Activated CD8-positive, alpha-beta T cell treated with anti-CD3 and anti-CD28 coated beads for 36 hours (primary cell): ENCODE measurements at places on chromosomes 11 and 22. TPM values are rescaled to one million over a fixed set of nuclear protein-coding genes. Genes with fewer than 3 reads are reported as not detected.

OR8B3 gene
- total RNA-seq = not detected

GTSE1 gene
- total RNA-seq = 41.4 TPM

UPK2 gene
- total RNA-seq = 1.5 TPM

DNA sequence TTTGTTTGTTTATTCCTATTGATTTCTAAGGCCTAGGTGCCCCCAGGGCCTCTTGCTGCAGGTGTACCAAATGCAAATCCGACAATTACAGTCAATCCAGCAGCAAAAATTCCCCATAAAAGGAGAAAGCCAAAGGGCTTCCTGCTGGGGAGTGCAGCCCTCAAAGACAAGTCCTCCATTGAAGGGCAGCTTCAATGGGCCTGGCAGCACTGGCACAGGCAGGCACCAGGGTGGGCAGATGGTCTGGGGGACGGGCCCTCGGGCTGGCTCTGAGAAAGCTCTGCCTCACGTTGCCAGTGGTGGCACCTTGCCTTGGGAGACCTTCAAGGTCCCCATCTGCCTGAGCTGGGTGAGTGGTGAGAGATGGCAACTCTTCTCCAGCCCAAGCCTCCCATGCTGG is 128.0 kb downstream of the DSCAML1 start:
- no peak for DNase-seq

GRCh38 chr11:2143799-2144543 is 4.8 kb upstream of the IGF2 start:
- DNase-seq = peak; percentile 30

DNA sequence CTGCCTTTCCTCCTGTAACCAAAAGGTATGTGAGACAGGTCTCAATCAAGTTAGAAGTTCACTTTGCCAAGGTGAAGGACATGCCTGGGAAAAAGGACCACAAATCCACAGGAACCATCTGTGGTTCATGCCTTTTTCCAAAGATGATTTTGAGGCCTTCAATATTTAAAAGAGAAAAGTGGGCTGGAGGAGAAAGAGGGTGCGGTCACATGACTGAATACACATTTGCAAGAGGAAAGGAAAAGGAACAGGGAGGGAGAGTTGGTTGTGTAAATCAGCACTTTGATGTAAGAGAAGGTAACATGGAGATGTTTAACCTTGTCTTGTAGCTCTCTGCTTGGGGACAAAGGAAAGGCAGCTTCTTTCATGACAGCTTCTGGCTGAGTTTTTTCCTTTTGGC is 21.2 kb downstream of the MOV10L1 start:
- no peak for DNase-seq

DNA sequence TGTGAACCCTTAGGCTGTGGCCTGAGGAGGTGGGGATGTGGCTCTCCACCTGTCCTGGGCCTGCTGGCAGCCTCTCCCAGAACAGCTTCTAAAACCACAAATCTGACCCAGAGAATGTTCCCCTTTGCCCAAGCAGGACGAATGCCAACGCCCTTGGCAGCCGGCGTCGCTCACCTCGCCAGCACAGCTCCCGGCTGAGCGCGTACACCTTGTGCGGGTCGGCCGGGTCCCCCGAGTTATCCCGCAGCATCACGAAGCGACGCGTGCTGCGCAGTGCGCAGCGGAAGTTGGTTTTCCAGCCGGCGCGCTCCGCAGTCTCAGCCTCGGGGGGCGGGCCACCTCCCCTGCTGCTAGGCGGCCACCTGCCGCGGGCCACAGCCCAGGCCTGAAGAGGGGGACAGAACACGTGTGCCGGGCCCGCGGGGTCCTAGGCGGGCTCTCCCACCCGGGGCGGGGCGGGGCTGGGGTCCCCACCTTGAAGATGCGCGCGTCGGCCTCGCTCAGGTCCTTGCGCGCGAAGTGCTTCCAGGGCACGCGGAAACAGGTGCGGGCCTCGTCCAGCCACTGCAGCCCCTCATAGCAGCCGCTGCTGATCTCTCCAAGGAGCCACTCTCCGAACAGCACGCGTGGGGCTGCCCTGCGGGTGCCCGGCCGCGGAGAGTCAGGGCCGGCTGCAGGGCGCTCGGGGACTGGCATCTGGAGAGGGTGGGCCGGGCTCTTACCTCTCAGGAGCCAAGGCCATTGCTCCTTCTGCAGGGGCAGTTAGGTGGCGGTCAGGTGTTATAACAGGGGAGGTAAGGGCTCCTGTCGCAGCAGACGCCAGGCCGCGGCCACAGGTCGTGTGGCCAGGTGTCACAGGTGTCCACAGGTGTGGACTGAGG is 887 bp downstream of the IRF7 start:
- no peak for DNase-seq

- DNase-seq = no peak
These were observed 37.4 kb downstream of the DUSP8 start for GRCh38 chr11:1534682-1535081.

DNA sequence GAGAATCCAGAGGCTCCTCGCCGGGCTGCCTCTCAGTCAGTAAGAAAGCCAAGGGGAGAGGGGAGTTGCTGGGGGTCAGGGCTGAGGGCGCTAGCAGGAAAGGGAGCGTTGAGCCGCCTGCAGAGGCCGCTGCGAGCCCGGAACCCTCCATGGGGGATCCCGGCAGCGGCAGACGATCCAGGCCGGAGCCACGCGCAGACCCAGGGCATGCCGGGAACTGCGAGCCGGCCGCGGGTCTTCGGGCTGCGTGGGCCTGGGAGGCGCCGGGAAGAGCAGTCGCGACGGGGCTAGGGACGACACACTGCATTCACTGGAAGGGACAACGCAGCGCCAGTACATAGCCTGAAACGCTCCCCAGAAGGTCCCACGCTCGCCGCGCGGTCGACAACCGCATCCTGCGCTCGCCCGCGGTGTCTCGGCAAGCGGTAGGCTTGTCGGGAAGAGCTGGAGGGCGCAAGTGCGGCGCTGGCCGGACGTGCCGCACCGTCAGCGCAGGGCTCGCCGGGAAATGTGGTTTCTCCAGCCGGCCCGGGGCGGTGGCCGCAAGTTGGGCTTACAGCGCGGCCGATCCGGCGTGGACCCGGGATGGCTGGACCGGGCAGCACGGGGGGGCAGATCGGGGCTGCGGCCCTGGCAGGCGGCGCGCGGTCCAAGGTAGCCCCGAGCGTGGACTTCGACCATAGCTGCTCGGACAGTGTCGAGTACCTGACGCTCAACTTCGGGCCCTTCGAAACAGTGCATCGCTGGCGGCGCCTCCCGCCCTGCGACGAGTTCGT is at the start of gene LZTR1:
TSS of gene LZTR1 (plus strand) at position 511 of the 776 bp plus-strand sequence. CDS start at position 586, 75 bp downstream.
- peak; percentile 79 for DNase-seq

DNA sequence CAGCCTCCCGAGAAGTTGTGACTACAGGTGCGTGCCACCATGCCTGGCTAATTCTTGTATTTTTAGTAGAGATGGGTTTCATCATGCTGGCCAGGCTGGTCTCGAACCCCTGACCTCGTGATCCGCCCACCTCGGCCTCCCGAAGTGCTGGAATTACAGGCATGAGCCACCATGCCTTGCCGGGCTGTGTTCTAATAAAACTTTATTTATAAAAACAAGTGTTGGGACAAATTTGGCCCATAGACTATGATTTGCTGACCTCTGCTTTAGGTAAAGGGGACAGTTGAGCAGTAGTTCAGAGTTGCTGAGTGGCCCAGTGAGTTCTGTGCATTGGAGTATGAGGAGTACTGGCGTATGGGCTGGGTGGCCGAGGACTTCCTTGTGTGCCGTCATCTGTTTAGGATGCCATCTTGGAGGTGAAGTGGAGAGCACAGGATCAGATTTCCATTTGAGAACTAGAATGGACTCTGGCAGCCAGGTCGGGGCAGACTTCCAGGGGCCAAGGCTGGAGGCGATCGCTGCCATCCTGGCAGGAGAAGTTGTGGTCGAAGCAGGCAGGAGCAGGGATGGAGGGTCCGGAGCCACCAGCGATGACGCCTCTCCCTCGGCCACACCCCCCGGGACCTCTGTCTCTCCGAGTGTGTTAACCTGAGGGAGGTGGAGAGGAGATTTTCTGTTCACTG is 43.8 kb downstream of the FBLN1 start:
- no peak for DNase-seq

- DNase-seq = no peak
These were observed 97.7 kb downstream of the NXPE2 start for GRCh38 chr11:114775875-114776621.

DNA sequence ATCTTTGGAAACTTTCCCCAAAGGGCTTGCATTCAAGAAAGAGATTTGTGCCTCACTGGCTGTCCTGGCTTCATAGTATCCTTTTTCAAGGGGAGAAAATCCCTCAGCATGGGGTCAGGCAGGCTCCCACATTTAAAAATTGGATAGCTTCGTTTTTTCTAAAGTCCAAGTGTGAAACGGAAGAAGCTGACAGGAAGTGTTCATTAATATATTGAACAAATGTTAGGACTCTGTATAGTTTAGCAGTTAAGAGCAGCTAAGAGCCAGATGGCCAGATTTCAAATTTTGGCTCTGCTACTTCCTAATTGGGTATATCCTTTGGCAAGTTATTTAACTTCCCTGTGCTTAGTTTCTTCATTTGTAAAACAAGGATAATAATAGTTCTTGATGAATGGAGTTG is 354.9 kb upstream of the FAT3 start:
- no peak for DNase-seq

DNA sequence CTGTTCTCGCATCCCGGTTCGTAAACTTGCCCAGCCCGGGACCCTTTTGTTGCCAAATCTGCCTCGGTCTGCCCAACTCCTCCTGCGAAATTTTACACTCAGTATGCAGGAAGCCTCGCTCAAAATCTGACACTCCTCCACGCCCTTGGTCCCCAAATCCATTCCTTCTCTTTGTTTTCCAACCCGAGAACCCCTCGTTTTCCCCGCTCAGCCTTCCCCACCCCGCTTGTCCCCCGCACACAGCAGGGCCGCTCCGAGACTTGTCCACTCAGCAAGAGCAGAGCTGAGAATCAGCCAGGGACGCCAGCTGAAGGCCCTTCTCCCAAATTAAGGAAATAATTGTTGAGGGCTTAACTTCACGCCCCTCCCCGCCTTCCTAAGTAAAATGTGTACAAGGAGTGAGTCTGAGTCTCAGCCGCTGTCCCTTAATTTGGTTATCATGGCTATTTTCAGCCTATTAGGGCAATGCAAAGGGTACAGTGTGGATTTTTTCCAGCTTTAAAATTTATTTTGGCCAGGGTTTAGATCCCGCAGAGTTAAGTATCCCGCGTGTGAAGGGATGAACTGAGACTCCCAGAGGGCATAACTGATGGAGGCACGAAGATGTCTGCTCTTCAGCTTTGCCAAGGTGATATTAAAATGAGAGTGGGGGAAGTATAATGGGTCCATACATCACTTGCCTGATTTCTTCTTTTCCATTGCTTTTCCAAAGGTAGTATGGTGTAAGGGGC is 581 bp upstream of the FBXO3 start:
- no peak for DNase-seq

- DNase-seq = no peak
These were observed 4.6 kb downstream of the MOB2 start for GRCh38 chr11:1481861-1482441.

FOLH1 gene
- not detected for total RNA-seq

- no peak for DNase-seq
These were observed 126.8 kb downstream of the IGLL1 start for GRCh38 chr22:23453277-23453676.

GRCh38 chr11:69022260-69022659 is 9.2 kb upstream of the MRGPRF start:
- no peak for DNase-seq

DNA sequence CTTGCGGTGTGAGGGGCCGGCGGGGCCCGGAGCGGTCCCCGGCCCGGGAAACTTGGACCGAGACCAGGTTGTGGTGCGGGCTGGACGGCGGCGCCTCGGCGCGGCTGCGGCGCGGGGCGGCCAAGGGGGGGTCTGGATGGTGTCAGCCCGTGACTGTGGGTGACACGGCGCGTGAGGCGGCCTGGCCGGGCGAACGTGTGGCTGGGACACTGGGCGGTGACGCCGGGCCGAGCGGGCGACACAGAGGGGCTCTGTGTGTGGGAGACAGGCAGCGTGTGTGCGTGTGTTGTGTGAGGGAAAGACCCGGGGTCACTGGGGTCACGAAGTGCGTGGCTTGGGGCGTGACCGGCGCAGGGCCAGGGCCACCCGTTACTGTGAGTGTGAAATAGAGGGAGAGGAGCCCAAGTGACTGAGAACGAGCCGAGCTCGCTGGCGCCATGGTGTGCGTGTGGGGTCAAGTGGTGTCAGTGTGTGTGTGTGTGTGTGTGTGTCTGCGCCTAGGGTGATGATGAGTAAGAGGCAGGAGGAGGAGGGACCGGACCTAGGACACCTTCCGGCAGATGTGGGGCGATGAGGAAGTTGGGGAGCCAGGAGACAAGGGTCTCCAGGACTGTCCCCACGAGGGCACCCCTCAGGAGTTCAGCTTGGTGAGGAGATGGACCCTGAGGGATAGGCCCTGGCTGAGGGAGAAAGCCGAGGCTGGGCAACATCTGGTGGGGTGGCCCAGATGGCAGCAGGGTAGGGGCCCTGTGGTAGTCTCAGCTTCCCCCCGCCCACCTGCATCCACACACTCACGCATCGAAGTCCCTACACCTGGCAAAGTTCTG is 817 bp downstream of the RELT start:
- peak; percentile 81 for DNase-seq

OR8D4 gene
- not detected for total RNA-seq

- no peak for DNase-seq
These were observed 71.3 kb upstream of the FSHB start for GRCh38 chr11:30159546-30159945.

BTG4 gene
- total RNA-seq = 0.98 TPM

XKR3 gene
- not detected for total RNA-seq

EIF3L gene
- 694 TPM for total RNA-seq

- peak; percentile 81 for DNase-seq
These were observed 6.5 kb upstream of the MFNG start for GRCh38 chr22:37492428-37493344.

- no peak for DNase-seq
These were observed 200.8 kb upstream of the ZC3H12C start for GRCh38 chr11:109892321-109892794.

KDM4E gene
- not detected for total RNA-seq

POU2AF3 gene
- not detected for total RNA-seq

TBX10 gene
- not detected for total RNA-seq

MS4A2 gene
- total RNA-seq = not detected

FAM111B gene
- total RNA-seq = 18.2 TPM

GRCh38 chr11:106121570-106122320 is 44.3 kb downstream of the AASDHPPT start:
- DNase-seq = no peak

GRCh38 chr11:124807201-124807600 is 7.0 kb upstream of the MSANTD2 start:
- no peak for DNase-seq

TCIRG1 gene
- 138 TPM for total RNA-seq
